ENCODE measurements at places on chromosomes 4 and X.

DNA sequence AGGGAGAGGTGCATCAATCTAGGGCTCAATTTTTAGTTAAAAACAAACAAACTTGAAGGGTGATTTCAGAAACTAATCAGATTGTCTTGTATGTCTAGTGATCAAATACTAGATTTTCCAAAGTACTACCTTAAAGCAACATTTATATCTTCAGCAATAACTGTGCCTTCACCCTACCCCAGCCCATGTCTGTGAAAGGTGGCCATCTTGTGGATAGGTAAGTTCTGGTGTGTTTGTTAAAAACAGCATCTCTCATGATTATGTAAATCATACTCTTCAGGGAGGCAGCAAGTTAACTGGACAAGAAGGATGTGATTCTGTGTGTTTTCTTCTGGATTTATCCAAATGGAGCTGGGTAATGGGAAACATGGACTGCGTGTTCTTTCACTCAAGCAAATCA is 81.4 kb upstream of the ACSL1 start:
- no peak for DNase-seq

DNA sequence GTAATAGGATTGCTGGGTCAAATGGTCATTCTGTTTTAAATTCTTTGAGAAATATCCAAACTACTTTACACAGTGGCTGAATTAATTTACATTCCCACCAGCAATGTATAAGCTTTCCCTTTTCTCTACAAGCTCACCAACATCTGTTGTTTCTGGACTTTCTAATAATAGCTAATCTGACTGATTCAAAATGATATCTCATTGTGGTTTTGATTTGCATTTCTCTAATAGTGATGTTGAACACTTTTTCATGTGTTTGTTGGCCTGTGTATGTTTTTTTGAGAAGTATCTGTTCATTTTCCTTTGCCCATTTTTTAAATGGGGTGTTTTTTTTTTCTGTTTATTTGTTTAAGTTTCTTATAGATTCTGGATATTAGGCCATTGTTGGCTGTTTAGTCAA is 659.0 kb upstream of the GNPDA2 start:
- no peak for DNase-seq

DNA sequence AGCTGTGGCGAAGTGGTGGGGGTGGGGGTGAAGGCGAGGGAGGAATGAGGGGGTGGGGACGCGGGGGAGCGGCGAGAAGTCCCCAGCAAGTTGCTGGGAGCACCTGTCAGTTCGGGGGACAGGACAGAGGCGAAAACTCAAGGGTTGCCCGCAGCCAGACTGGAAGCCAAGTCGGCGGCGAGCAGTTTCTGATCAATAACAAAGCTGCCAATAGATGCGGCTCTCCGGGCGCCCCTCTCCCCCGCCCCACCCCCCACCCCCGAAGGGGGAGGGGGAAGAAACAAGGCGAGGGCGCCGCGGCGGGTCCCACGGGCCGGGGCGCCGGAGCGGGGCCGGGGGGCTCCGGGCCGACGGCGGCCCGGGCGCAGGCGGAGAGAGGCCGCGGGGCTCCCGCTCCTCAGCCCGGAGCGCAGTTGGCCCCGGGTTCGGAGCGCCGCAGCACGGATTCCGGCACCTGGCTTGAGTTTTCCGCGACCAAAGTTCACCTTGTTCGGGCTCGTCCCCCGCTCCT is 379 bp downstream of the PDGFC start:
- DNase-seq: no peak

- DNase-seq: no peak
Measured at GRCh38 chr4:181939199-181939945, 303.8 kb upstream of the TENM3 start.

DNA sequence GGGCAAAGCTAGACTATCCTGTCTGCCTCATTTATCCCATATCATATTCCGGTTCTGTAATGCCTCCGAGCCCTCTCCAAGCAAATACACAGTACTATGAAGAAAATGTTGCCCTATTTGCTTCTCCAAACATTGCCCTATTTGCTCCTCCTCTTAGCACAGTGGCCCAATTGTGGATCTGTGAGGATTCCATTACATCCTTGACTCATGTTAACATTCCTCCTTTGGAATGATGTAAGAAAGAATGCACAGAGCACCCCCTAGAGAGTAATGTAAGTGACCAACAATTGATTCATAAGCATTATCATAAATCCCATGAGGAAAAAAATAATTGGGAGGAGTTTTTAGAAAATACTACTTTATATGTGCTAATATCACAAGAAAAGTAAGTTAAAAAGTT is 11.3 kb upstream of the BTC start:
- DNase-seq: no peak

GRCh38 chrX:24216037-24216436 is 66.5 kb downstream of the ZFX start:
- DNase-seq: no peak

GRCh38 chrX:31236231-31236630 is 164.4 kb upstream of the FTHL17 start:
- DNase-seq: no peak

GRCh38 chr4:39741401-39741800 is 43.5 kb downstream of the UBE2K start:
- DNase-seq: no peak

GRCh38 chr4:73891739-73892405 is 22.7 kb downstream of the CXCL1 start:
- DNase-seq: peak; percentile 91

DNA sequence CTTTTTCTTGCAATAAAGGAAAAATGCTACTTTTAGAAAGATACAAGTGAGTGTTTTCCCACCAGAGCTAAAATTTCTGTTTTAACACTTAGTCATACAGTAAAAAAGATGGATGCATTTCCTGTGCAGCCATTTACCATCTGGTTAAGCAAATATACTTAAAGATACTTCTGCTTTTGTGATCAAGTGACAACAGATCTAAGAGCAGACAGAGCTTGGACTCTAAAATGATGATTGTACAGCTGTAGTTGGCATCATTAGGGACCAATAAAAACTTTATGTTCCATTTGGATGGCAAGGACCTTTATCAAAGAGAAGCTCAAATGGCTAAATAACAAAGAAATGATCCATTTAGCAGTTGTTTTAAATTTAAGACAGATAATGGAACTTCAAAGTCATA is 270.8 kb downstream of the FSTL5 start:
- no peak for DNase-seq

- DNase-seq: no peak
Measured at GRCh38 chr4:2393353-2394270, 24.8 kb downstream of the ZFYVE28 start.

- DNase-seq: no peak
Measured at GRCh38 chr4:28350485-28350884, 1489.8 kb downstream of the STIM2 start.
